ENCODE measurements at places on chromosomes 2 and 18.
A peak's percentile ranks its signal among the peaks of the same experiment; 100 is the strongest.

DNA sequence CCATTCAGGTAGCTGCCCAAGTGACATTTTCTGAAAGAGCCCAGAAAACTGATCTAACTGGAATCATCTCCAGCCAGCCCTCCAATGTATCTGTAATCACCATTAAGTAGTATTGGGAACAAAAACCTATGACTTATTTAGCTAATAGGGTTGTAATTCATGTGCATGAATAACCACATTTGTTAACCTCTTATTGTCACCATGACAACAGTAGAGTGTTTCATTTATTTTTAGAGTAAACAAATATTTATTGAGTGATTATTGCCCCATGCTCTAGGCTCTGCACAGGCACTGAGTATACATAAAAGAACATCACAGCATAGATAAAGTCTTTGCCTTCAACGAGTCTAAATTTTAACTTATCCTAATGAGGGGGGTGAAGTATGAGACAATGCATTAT is 265.4 kb upstream of the UBE2E3 start:
- DNase-seq: no peak

DNA sequence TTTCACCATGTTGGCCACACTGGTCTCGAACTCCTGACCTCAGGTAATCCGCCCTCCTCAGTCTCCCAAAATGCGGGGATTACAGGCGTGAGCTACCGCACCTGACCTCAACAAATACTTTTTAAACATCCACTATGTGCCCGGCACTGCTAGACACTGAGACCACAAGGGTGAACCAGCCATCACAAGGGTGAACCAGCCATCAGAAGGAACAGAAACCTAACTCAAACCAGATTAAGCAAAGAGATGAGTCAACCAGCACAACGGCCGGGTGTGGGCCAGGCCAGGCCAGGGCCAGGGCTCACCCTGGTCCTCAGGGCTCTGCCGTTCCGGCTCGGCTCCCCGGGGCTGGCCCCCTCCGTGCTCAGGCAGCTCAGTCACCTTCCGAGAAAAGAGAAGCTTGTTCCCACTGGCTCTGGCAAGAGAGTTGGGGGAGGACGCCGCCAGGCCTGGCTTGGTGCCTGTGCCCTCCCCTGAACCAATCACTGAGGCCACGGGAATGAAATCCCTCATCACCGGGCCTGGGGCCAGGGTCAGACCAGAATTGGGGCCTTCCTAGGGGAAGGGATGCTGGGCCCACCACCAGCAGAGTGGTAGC is 4.4 kb downstream of the TEX44 start:
- no peak for DNase-seq

DNA sequence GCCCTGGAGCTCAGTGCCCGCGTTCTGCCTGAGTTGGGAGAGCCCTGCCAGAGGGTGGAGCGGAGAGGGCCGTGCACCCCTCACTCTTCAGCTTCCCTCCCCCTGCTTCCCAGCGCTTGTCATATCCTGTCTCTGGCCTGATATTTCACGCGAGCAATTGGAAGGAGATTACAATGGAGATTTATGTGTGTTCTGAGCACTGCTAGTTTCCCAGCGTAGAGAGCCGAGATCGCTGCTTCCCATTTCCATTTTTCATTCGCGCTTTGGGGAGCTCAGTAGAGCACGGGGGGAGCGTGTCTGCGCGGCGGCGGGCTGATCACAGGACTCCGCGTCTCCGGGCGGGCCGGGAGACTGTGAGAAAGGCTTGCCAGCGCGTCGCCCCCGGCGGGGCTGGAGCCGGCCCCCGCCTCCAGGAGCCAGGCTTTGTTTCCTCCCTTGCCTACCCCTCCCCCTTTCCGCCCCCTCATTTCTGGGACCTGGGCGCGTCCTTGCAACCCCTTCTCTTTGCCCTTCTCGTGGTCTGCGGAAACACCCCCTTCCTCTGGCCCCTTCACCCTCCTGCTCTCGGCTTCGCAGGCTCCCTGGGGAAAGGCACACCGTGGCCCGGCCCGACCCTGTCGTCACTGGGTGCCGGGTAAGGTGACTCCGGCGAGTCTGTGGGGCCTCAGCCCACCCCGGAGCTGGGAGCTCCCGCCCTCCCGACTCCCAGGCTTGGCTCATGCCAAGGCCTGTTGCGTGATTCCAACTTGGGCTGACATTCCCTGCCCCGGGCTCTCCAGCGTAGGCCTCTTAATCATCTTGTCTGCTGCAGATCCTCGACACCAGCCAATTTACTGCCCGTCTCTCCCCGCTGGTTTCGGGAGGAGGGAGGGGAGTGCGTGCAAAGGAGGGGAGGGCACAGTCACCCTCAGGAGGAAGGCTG is 5.8 kb downstream of the DLX2 start:
- no peak for DNase-seq

- DNase-seq: peak; percentile 64
Measured at GRCh38 chr2:38750011-38750890, 910 bp downstream of the SRSF7 start.

GRCh38 chr18:38221476-38222100 is 656.0 kb upstream of the CELF4 start:
- DNase-seq: no peak

- no peak for DNase-seq
Measured at GRCh38 chr18:55121397-55122170, 162.3 kb upstream of the CCDC68 start.

DNA sequence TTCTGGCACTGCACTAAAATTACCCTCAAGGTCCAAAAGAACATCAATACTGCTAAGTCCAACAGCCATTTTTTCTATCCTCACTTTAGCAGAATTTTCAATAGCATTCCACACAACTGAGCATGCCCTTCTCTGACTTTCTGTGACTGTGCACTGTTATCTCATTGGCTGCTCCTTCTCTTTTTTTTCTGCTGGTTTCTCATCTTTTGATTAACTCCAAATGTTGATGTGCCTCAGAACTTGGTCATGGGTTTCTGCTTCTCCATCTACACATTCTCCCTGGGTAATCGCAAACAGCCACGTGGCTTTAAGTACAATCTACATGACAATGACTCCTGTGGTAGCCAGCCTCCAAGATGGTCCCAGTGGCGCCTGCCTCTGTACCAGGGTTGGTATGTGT is 75.0 kb upstream of the CD226 start:
- DNase-seq: no peak

DNA sequence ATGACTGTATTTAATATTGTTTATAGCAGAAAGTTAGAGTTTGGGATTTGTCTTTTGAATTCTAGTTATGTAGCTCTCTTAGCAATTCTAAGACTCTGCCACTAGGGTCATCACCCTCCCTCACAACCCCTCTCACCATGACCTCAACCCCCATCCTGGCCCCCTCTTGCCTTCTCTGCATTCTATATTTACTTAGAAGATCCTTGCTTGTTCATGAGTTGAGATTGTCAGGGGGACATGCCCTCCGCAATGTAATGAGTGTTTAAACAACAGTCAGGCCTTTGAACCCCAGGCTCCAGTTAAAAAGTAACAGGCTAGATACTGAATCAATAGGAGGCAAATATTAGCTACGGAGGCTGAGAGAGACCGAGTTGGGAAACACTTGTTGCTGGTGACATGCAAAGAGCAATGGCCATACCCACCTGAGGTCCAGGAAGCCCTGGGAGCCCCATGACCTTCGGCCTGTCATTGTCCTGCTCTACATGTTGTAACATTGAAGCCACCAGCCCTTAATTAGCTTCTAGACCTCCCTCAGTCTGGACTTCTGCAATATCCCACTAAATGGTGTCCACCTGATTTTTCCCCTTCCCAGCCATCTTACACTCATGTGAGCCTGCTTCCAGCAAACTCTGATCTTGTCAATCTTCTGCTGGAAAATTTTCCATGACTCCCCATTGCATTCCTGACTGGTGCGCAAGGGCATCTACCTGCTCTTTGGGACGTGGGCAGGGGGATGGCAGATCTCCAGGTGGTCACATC is 221.1 kb downstream of the ALPK2 start:
- DNase-seq: no peak

- no peak for DNase-seq
Measured at GRCh38 chr2:103860016-103860415, 993.9 kb upstream of the POU3F3 start.

DNA sequence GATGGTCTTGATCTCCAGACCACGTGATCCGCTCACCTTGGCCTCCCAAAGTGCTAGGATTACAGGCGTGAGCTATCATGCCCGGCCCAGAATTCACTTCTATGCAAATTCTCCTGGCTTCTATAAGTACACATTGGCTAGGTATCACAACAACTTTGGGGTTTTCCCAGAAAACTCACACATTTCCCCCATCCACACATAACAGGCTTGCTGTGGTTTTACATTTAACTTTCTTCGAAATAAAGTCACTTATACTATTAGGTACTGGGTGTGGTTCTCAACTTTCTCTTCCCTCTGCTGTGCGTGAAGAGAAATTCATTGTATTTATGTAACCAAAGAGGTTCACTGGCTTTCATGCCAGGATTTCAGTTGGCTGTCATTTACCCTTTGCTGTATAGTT is 439.4 kb upstream of the CWC22 start:
- no peak for DNase-seq

- no peak for DNase-seq
Measured at GRCh38 chr2:121897335-121897970, 142.0 kb downstream of the TSN start.

DNA sequence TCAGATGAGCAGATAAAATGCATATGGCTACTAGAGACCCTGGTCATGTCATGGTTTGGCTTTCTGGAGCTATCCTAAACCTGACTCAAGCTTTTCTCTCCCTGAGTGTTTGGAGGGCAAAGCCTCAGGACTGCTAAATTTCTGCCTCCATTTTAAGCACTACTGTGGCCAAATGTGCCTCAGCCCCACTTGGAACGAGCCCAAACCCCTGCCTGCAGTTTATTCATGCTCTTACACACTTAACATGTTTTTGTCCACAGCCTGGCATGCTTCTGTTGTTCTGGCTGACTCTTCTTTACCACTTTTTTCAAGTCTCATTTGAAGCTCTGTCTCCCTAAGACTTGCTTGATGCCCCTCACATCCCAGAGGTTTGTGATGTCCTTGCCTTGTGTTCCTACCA is 24.7 kb downstream of the MGAT5 start:
- no peak for DNase-seq

- no peak for DNase-seq
Measured at GRCh38 chr2:207704078-207704477, 7.4 kb upstream of the CCNYL1 start.

DNA sequence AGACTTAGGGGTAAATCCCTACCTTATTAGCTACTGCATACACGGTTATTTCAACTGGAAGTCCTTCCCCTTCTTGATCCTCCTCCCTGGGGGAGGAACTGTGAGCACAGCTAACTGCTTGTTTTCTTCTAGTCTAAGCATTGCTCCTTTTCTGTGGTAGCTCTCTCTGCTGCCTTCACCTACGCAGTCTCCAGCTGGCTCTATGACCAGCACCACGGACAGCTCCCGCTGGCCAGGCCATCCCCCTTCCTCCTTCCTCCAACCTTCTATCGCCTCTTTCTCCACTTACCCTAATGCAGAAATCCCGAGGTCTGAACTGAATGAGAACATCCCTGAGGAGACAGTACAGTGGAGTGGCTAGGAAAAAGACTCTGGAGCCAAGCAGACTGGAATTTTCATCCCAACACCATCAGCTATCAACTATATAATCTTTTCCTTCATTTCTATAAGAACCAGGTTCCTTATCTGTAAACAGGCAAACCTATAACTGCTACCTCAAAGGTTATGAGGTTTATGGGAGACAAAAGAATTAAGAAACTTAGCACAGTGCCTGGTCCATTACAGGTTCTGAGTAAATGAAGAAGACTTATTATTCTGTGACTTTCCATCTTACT is 4.7 kb upstream of the CFAP65 start:
- no peak for DNase-seq

- no peak for DNase-seq
Measured at GRCh38 chr18:23690505-23691068, 1.3 kb downstream of the LAMA3 start.

DNA sequence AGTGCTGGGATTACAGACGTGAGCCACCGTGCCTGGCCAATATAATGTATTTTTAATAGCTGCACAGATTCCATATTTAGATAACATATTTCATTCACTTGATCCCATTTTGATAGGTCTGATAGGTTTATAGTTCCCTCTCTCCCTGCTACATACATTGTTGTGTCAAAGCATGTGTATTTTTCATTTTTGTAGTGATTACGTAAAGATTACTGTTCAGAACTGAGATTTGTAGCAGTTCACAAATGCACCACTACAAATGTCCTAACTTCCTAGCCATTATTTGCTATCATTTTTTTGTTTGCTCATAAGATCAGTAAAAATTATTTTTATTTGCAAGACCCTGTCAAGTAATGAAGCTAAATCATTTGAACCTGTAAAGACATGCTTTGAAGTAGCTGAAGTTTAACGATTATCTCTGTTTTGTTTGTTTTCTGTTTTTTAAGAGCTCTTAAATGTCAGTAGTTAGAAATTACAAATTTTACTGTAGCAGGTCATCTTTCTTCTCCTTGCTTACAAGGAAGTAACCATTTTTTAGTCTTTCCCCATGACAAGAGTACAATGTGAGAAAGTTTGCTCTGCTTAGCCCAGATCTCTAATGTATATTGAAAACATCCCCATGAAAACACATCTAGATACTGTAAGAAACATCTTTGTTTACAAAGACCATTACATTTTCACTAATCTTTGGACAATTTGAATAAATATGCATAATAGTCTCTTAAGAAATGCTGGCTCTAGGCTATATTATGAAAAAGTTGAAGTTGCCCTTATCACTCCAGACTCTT is 54.1 kb downstream of the EML4 start:
- no peak for DNase-seq

DNA sequence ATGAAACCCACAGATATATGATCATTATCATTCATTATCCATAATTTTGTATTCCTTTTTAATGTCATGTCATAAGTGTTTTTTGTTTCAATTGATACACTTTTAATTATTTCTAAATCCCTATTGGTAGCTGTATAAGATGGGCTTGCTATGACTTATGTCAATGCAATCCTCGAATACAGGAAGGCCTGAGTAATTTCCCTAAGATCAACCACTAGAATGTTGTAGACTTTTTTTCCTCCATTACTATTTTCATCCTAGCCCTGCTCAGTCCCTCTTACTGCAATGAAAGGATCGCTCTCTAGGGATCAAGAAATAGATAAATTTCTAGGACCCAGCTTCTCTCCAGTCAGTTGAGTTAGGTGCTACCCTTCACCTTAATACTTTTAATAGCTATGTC is 186.3 kb downstream of the KCNE4 start:
- no peak for DNase-seq

DNA sequence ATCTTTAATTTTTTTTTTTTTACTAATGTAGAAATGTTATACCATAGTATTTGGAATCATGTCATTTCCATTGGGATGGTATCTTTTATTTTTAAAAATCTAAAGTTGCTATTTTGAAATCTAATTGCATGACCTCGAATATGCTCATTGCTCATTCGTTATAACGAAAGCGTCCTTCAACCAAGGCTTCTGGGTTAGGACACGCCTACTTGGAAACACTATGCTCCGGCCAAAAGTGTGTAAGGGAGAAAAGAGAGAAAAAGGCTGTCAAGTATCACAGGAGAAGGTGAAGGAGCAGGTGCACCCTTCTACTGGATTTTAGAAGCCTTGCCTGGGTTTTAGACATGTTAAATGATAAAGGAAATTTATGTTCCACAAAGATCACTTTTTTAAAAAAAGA is 465.9 kb upstream of the ID2 start:
- no peak for DNase-seq

DNA sequence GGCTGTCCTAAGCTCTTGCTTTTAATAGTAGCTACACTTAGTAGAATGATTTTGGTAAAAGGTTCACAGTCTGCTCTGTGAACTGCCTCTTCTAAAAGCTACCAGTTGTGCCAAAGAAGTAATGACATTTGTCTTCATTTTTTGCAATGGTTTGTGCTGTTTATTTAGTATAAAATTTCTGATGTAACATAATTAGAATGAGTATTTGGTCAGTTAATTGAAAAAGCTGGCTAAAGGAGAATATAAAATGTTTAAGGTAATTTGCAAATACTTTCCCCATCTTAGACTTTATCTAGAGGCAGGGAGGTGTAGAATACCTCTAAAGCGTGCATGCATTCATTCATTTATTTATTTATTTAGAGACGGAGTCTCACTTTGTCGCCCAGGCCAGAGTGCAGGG is 71.3 kb downstream of the PHLPP1 start:
- DNase-seq: no peak
